ENCODE measurements at places on chromosomes 4 and X.

DNA sequence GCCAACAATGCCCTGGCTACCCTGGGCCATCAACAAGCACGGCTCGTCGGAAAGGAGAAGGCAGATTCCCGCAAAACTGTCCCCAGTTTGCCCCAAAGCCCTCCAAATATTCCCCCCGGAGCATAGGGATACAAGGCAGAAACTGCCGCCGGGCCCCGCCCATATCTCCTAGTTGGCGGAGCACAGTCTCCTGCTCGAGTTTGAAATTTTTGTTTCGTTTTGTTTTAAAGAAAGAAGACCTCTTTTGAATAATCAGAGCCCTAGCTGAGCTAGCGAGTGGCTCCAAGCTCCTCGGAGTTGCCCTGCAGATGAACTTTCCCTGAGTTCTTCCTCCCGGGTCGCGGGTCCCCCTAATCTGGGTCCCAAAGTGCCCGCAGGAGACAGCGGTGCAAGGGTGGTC, 138.1 kb upstream of the ZIC3 start:
- no peak for DNase-seq

DNA sequence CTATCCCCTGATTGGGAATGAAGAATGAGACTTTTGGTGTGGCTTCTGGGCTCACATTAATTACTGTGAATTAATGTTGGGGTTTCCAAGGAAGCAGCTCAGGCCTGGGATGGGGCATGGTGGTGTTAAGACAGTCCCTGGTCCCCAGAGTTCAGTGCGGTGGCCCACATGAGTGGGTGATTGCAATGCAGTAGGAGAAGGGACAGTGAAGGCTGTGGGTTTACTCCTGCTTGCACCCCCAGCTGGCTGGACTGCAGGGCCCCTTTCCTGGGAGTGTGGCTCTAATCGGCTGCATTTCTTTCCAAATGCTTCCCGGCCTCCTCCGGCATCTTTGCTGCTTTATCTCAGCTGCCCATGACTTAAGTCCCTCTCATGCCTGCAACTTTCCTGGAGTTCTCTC, 28.2 kb upstream of the GPR78 start:
- no peak for DNase-seq

GRCh38 chrX:74779175-74779574, 146.1 kb downstream of the NEXMIF start:
- DNase-seq: no peak

DNA sequence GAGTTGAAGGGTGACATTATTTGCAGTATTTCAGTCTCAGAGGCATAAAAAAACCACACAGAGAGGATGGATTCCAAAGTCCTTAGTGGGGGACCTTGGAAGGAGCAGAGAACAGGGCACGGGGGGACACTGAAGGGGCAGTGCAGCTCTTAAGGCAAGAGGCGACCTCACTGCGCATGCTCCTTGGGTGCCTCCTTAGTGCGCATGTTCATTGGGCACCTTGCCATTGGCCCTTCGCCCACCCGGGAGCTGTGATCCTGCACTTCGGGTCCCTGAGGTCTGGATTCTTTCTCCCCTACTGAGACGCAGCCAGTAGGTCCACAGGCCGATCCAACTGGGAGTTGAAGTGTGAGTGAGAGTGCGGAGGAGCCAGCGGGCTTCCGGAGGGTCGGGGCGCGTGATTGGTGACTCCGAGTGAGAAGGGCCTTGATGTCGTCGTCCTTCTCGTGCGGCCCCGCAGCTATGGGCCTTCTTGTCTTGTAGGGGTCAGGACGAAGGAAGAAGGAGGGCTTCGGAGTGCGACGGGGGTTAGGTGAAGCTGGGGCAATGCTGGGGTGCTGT, at the start of gene XAGE5:
Gene XAGE5 (plus strand): TSS at position 223 of the 561 bp plus-strand sequence. CDS start 1,280 bp downstream, outside the sequence.
- no peak for DNase-seq

DNA sequence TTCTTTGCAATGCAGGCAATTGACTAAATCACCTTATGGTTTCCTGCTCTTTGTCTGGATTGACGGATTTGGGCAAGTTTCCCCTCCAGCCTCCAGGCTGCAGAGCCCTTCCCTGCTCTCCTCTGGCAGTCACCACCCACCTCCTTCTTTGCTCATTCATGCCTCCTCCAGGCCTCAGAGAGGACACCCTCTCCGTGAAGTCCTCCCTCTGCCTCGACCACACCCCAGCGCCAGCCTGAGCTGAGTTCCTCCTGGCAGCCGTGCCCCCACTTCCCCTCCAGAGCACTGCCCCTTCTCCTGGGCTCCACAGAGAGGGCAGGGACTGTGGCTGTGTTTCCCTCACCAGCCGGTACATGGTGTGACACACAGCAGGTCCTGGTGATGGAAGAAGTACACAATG, 53.7 kb downstream of the DCTD start:
- DNase-seq: no peak

GRCh38 chr4:181968371-181968770, 274.8 kb upstream of the TENM3 start:
- DNase-seq: no peak

GRCh38 chr4:149785696-149786431, 29.8 kb downstream of the IQCM start:
- no peak for DNase-seq

- peak; percentile 57 for DNase-seq
Measured at GRCh38 chrX:1582686-1583437, 8.5 kb upstream of the AKAP17A start.

DNA sequence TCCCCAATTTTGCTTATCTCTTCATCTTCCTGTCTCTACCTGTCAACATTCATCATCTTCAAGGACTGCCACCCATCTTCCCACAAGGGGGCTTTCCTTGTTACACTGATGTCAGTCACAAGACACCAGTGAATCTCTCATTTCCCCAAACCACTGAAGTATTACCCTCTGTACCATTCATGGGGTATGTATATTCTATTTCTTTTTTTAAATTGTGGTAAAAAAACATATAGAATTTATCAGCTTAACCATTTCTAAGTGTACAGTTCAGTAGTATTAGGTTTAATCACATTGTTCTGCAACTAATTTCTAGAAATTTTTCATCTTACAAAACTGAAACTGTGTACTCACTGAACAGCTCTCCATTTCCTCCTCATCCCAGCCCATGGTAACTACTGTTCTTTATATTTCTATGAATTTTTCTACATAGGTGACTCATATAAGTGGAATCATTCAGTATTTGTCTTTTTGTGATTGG, 98.6 kb downstream of the LARP7 start:
- DNase-seq: no peak

GRCh38 chrX:11666952-11667685, 1.4 kb upstream of the ARHGAP6 start:
- DNase-seq: no peak

- peak; percentile 74 for DNase-seq
Measured at GRCh38 chr4:8188743-8189550, 10.1 kb upstream of the SH3TC1 start.

DNA sequence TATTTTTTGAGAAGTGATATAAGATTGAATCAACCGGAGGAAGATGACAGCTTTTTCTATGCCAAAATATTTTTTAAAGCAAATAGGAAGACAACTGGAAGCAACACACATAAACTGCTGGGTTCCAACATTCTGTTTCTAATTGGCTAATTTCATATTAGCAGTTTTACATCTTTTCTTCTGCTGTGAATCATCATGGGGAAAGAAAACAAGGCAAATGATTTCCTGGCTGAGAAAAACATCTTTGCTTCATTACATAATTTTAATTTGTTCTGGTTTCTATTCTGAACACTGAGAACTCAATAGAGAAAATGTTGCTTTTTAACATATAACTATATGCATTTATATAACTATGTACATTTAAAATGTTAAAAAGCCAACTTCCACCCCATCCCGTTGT, 2518.5 kb downstream of the ARAP2 start:
- no peak for DNase-seq

DNA sequence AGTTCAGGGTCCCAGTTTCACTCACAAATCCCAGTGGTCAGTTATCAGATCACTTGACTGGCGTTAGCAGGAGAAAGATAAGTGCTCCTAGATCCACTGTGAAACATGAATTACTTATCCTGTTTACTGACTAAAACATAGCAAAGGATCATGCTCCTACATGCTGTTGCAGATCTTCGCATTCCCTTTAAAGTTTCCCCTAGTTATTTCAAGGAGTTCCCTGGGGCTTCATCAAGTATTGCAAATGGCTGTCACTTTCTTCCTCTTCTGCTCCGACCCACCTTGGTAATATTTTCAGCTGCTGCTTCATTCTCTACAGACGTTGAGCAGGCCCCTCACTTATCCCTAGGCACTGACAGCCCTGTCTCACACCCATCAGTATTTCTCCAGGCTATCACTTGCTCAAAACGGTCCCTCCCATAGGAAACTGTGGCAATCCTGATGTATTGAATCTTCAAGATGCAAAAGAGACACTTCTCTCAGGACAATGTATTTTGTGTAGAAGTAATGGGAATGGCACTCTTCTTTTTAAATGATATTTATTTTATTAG, 466.0 kb downstream of the INPP4B start:
- DNase-seq: no peak

GRCh38 chrX:103722505-103722904, 11.8 kb downstream of the TMEM31 start:
- DNase-seq: no peak

DNA sequence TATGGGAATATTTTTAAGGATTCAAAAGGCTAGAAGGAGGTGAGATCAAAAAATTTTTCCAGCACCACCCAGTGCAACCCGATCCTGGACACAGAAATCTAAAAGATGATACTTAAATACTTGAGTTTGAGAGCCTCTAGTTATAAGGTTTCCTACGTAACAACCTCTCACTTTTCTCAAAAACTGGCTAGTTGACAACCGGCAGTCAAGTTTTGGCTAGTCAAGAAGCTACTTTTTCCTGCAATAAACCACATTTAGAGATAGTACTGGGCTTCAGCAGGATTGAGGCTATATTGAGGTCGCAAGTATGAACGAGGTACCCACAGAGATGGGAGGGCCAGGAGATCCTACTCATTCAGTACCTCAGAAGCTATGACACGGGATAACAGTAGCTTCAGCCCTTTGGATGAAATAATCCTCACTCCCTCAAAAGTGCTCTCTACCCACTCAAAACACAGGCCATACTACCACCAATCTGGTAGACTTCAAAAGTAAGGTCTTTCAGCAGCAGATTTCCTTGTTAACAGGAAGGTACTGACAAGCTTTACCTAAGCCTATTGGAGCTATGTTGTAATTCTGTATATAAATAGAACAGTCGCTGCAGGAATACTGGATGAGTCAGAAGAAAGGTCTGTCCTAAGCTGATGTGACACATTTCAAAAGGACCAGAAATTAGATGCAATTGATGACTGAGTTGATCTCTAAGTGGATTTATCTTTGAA, 1.5 kb upstream of the TSPAN5 start:
- no peak for DNase-seq

DNA sequence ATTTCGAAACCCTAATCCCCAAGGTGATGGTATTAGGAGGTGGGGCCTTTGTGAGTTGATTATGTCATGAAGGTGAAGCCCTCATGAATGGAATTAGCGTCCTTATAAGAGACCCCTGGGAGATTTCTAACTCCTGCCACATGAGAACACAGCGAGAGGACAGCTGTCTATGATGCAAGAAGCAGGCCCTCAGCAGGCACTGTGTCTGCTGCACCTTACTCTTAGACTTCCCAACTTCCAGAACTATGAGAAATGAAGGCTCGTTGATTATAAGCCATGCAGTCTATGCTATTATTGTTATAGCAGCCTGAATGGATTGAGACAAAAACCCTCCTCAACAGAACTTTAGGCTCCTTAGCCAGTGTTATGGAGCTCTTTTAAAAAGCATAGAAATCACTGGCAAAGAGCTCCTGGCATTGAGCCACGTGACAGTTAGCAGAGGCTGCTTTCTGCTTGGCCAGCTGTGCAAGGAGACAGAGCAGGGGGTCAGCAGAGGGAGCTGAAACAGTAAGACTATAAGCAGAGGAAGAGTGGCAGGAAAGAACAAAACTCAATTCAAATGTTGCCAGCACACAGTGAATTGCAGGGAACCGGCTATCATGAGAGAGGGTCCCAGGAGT, 219.2 kb upstream of the FAT1 start:
- no peak for DNase-seq

DNA sequence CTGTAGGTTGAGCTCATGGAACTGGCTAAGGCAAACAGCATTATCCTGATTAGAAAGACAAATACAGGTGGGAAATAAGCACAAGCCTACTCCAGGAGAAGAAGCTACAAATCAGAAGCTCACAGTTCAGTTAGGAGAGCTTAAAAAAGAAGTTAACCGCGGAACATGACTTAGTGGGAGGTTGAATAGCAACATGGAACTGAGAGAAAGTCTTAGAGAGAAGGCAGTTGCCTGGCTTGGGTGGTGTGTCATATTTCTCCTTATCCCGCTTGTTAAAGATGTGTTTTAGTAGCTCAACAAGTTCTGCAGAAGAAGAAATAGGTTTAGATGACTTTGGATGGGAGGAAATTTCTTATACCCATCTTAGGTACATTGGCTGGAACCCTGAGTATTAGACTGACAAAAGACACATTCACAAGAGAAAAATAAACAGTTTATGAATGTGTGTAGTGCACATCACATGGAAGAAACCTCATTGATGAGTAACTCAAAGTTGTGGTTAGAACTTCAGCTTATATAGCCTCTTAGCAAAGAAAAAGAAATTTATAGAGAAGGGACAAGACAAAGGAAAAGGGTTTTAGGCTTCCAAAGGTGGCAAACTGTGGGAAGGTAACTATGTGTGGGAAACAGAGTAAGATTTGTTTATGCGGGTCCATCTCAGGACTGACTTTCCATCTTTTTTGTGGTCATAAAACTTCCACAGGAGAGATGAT, 37.4 kb upstream of the RXFP1 start:
- no peak for DNase-seq

- no peak for DNase-seq
Measured at GRCh38 chr4:98298022-98298421, 36.8 kb downstream of the RAP1GDS1 start.

GRCh38 chrX:135477576-135477975, 42.9 kb upstream of the INTS6L start:
- DNase-seq: peak; percentile 61

- DNase-seq: no peak
Measured at GRCh38 chrX:15619053-15619755, 18.4 kb upstream of the ACE2 start.

DNA sequence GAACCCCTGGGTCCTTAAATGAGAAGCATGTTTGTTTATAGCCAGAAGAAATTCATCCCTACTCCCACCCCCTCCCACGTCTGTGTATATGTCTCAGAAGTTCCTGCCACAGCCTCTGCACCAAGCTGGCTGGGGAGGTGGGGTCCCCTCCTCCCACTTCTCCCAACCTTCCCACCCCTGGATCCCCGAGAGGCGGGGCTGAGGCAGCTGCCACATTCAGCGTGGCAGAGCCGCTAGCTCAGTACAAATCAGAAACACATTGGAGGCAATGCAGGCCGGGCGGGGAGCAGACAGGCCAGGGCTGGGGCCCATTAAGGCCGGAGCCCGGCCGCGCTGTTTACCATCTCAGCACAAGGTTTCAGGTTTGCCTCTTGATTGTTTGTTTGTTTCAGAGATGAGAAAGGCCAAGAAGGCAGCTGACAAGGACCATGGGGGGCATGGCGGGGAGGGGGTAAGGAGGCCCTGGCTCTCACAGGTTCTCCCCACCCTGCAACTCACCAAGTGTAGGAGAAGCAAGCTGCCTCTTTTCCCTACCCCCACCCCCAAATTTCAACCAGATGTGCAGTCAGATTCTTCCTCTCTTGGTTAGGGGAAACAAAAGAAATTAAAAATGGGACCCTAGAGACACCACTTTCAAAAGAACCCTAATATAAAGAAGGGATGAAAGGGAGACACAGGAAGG, 22.3 kb downstream of the PJA1 start:
- DNase-seq: no peak

GRCh38 chr4:184959786-184960185, 58.5 kb upstream of the HELT start:
- DNase-seq: peak; percentile 48

GRCh38 chr4:34108391-34108790, 2135.9 kb downstream of the ARAP2 start:
- no peak for DNase-seq

Measured in right atrium auricular region (tissue), 2 donors.